ENCODE measurements at places on chromosomes 4 and X. TPM values are rescaled to one million over a fixed set of nuclear protein-coding genes. Genes with fewer than 3 reads are reported as not detected.

Gene SRP72
- 89.9 TPM for total RNA-seq

Gene TMEM271
- not detected for total RNA-seq

Gene PAGE2
- total RNA-seq = not detected

Gene TIMM8A
- 6.1 TPM for total RNA-seq

DNA sequence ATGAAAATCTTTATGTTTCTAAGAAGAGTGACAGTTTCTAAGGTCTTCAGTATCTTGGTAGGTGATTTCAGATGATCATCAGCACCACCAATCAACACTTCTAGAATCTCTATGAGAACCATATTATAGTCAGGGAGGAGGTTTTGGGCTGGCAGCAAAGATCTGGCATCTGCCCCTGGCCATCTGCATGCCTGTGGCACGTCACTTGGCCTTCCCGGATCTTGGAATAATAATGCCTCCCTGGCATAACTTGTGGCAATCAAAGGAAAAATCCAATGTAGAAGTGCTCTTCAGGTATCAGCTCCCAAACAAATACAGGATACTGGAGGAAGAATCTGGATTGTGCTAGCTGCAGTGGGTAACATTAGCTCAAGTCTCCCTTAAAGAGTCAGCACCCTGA, 57.3 kb downstream of the RASL11B start:
- DNase-seq = no peak

- DNase-seq = no peak
Measured at GRCh38 chr4:138399081-138399480, 156.9 kb upstream of the SLC7A11 start.

DNA sequence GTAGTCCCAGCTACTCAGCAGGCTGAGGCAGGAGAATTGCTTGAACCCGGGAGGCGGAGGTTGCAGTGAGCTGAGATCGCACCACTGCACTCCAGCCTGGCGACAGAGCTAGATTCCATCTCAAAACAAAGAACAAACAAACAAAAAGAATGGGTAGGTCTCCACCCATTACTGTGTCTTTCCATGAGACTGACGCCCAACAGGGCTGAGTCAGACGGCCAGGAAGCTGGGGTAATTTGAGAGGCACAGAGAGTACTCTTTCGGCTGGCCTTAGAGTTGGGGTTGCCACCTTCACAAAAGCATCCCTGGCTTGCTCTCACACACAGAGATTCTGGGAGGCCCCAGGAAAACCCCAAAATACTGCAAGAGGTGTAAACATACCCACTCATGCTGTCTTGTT, 72.0 kb upstream of the DHRSX start:
- DNase-seq = no peak

GRCh38 chr4:7559741-7560395, 125.1 kb upstream of the PSAPL1 start:
- no peak for DNase-seq

DNA sequence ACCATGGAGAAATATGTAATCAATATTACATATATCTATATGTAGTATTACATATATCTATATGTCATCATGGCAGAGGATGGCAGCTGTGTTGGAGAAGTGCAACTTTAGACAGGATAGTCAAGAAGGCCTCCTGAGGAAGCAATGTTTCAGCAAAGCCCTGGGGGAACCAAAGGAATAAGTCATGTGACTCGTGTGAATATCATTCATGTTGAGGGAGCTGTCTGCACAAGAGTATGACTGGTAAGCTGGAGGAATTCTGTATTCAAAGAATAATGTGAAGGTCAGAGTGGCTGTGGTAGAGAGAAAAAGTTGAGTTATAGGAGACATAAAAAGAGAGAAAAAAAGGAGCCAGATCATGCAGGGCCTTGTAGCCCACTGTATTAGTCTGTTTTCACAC, 92.9 kb upstream of the EDNRA start:
- DNase-seq = no peak

GRCh38 chrX:106341823-106342222, 173.7 kb downstream of the PWWP3B start:
- no peak for DNase-seq

- no peak for DNase-seq
Measured at GRCh38 chrX:135454816-135455215, 33.1 kb downstream of the SMIM10L2A start.

- DNase-seq = no peak
Measured at GRCh38 chr4:2810388-2810787, 17.5 kb downstream of the SH3BP2 start.

DNA sequence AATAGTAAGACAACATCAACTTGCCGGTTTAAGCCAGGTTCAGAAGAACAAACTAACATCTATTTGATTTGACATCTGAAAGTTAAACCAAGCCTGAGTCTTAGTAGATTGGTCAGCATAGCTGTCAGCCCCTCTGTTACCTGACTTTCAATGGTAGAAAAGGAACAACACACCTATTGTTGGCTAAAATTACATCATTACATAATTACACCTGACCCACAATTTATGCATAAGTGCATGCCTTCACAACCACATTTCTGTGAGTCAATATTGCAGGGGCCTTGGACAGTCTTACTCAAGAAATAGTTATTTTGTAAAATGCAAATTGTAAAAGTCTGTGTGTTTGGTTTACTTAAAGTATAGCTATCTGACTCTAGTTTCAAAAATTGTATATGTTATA, 36.2 kb downstream of the EGFL6 start:
- DNase-seq = no peak

GRCh38 chrX:153877571-153878261, 8.3 kb downstream of the L1CAM start:
- no peak for DNase-seq

GRCh38 chr4:65344278-65344825, 325.9 kb downstream of the EPHA5 start:
- DNase-seq = no peak

- DNase-seq = no peak
Measured at GRCh38 chr4:41057467-41057866, 156.9 kb downstream of the APBB2 start.

DNA sequence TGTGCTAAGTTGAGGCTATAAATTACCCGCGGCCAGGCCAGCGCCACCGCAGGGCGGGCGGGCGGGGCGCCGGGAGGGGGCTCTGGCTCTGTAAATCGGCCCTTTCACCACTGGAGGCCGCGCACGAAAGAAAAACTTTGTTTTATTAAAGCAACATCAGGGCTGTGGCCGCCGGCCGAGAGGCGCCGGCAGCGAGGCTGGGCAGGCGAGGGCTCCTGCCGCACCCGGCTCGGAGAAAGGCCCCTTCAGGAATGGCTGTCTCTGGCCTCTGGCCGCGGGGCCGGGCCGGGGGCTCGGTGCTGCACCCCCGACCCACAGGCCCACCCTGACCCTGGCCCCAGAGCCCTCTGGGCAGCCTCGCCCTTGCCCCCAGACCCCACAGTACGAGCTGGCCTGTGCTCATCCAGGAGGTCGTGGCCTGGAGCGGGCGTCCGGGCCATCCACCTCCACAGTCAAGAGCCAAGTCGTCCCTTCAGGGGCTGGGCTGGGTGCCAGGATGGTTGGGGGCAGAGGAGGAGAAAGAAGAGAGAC, 29.5 kb upstream of the FGFR3 start:
- no peak for DNase-seq

DNA sequence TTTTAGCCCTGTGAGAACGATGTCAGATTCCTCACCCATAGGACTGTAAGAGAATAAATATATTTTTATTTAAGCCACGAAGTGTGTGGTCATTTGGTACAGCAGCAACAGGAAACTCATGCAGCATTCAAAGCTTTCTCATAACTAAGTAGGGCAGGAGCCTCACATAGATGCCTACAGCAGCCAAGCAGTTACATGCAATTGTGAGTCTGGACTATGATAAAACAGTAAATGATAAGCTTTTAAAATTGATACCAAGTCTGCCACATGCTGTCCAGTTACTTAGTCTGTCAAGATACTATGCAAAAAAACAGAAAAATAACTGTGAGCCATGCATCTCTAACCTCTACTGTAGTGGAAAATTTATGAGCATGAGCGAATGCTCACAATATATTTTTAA, 359.6 kb downstream of the HS3ST1 start:
- DNase-seq = no peak

DNA sequence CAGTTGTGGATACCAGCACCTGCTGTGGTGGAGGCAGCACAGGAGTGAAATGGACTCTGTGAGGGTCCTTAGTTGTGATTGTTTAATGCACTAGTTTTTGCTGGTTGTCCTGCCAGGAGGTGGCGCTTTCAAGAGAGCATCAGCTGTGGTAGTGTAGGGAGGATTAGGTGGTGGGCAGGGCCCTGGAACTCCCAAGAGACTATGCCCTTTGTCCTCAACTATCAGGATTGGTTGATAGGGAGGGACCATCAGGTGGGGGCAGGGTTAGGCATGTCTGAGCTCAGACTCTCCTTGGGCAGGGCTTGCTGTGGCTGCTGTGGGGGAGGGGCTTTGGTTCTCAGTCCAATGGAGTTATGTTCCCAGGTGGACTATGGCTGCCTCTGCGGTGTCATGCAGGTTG, 121.9 kb downstream of the RRAGB start:
- DNase-seq = no peak

DNA sequence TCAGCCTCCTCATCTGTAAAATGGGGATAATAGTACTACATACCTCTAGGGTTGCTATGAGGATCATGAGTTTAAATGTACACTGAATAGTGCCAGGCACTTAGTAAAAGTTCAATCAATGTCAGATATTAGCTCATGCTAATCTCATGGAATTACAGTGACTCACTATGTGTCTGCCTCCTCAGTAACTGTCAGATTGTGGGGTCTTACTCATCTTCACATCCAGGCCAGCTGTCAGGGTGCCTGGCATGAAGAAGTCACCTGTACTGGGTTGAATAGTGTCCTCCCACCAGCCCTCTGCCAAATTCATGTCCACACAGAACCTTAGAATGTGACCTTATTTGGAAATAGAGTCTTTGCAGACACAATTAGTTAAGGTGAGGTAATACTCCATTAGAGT, 54.3 kb upstream of the STIM2 start:
- no peak for DNase-seq

DNA sequence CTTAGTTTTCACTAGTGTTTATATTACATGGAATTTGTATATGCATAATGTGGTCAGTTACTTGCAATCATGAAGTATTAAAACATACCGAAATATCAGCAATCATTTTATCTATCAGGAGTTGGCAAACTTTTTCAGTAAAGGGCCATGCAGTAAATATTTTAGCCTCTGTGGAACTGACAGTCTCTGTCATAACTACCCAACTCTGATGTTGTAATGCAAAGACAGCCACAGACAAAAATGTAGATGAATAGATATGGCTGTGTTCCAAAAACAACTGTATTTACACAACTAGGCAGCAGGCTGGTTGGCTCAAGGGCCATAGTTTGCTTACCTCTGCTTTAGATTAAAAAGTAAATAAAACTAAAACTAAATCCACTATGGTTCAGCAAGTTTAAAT, 200.2 kb downstream of the HS3ST1 start:
- DNase-seq = no peak

DNA sequence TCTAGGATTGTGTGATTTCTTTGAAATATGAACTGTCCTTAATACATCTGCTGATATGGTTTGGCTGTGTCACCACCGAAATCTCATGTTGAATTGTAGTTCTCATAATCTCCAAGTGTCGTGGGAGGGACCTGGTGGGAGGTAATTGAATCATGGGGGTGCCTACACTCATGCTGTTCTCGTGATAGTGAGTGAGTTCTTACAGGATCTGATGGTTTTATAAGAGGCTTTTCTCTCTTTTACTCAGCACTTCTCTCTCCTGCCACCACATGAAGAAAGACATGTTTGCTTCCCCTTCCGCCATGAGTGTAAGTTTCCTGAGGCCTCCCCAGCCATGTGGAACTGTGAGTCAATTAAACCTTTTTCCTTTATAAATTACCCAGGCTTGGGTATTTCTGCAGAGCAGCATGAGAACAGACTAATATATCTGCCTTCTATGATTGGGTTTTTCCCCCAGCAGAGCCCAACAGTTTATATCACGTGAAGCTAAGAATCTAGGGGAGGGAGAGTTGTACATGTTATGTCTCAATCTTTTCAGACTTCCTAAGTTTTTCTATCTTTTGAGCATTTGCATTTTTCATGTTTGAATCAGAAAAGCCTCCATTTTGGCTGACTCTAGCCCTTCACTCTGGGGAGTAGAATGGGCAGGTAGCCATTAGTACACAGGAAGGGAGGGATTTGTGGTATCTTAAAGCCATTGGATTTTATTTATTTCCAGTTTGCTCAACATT, 58.9 kb downstream of the PLAC1 start:
- no peak for DNase-seq
